ENCODE measurements at places on chromosomes 16 and 17.
A peak's percentile ranks its signal among the peaks of the same experiment; 100 is the strongest.

GRCh38 chr16:48295488-48296281 is 48.3 kb upstream of the ABCC11 start:
- DNase-seq, result no peak

DNA sequence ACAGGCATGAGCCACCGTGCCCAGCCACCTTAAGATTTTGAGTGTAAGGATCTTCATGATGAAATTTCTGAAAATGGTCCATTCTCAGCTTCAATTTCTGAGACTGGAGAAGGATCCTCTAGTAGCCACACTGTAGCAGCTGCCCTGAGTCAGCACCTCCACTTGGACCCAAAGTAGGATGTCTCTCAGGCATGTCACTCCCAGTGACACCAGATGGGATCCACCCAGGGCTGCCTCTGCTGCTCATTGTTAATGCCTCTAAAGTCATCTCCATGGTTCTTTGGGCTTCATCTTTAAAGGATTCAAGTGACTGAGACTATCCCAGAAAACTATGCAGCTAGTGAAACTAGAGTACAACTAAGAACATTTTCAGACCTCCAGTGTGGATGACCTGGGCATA is 7.9 kb downstream of the PLD6 start:
- DNase-seq, result no peak

DNA sequence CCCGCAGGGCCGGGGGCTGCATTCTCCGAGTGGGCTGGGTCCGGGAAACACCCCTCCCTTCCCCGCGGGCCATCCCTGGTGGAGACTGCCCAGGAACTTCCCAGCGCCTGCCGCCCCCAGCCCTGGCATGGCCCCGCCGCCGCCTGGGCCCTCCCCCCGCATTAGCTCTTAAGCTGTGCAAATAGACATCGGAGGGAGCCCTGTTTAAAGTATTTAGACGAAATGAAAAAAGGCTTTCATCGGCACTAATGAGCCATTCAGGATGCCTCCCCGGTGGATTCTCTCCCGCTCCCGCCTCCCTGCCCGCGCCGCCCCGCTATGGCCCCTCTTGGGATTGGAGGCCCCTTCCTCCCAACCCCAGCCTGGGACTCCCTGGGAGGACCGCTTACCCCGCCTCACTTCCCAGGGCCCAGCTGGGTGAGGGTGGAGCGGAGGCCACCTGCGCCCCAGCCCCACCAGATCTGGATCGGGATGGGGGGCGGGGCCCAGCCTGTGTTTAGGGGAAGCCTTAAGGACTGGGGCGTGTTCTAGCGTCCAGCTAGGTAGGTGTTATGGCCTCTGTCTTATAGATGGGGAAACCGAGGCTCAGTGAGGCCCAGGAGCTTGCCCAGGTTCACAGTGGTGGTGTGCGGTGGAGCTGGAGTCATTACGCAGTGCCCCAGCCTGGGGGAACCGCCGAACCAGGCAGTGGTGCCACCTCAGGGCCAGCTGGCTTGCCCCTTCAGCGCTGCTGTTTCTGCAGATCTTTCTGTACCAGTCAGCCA is 19.7 kb downstream of the SEZ6 start:
- no peak for DNase-seq

GRCh38 chr17:69223809-69224208 is 4.8 kb downstream of the ABCA10 start:
- DNase-seq, result no peak

DNA sequence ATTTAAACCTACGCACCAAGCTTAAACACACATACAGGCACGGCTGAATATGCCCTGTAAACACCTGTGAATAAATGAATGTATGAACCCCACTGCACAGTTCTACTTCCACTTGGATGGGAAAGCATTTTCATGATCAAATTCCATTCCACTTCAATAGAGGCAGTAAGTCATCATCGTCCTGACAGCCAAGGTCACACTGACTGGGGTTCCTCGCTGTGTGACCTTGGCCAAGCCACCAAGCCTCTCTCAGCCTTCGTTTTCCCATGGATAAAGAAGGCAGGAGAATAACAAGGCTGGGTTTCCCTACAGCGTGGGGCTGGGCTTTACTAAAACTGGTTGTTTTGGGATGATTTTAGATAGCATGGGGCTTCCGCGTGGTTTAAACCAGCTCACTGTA is 82.8 kb downstream of the TBC1D16 start:
- no peak for DNase-seq

- no peak for DNase-seq
Observed at GRCh38 chr17:79949656-79950209, 85.9 kb downstream of the TBC1D16 start.

GRCh38 chr17:3890082-3890877 is 2.6 kb downstream of the CAMKK1 start:
- DNase-seq, result peak; percentile 53

DNA sequence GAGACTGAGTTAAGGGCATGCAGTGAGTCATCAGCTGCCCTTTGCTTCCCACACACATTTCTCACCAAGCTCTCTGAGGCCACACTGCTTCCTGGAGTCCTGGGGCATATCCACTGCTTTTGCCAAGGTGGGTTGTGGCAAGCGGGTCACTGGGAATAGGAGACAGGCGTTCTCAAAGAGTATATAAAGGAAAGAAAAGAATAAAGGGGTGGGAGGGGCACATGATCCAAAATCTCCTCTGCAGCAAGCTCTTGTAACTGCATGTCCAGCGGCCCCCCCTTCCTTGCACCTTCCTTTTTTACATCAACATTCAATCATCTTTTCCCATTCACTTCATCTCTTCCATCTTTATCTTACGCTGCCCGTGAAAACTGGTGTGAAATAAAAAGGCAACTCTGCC is 259.1 kb upstream of the RPL38 start:
- no peak for DNase-seq

DNA sequence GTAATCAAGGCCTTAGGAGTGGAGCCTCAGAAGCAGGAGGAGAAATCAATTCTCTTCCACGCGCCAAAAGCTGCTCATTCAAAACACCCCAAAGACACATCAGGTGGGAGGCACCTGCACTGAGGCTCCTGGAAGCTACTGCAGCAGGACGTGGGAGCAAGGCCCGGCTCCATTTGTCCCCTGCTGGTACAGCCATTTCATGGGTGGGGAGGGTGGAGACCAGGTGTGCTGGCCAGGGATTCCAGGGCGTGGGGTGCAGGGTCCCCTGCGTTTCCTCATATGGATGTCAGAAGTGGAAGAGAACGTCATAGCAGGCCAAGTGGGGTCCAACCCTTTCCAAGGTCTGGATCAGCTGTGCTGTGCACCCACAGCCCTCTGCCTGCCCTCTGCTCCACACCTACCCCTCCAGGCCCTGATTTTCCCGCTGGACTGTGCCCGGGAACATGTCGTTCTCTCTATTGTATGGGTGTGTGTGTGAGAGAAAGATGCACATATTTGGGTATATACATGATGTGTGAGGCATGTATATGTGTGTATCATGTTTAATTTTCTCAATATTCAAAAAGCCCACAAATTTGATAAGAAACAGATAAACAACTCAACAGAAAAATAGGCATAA is 39.2 kb upstream of the CBX4 start:
- no peak for DNase-seq

DNA sequence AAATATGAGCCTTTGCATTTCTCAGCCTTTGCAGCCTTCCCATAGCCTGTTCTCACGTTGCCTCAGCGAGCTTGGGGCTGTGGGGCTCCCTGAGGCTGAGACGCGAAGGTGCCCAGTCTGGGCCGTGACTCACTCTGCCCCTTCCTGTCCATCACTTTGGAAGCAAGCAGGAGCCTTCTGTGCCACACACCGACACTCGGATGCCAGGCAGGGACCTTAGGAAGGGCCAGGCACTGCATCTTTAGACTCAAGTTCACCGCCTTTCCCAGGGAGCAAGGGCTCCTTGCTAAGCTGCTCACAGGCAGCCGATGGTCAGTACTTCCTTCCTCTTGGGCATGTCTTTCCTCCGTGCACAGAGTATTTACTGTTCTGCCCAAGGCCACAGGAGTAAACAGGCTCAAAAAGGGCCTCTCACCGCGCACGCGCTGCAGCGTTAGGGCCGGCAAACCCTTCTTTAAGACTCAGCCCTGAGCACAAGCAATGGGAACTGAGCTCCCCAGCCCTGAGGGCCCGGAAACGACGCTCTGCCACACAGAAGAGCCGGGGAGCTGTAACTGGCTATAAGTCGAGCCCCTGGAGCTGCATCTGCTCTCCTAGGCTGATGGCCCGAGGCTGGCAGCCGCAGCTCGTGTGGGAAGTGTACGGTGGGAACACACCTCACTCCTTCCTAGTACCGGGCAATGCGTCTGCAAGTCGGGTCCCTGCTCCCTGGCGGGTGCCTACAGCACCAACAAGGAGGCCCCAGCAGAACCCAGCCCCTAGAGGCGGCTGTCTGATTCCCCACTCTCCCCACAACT is 7.2 kb downstream of the TIMM22 start:
- DNase-seq, result no peak

- no peak for DNase-seq
Observed at GRCh38 chr16:1163567-1164055, 10.7 kb downstream of the CACNA1H start.

DNA sequence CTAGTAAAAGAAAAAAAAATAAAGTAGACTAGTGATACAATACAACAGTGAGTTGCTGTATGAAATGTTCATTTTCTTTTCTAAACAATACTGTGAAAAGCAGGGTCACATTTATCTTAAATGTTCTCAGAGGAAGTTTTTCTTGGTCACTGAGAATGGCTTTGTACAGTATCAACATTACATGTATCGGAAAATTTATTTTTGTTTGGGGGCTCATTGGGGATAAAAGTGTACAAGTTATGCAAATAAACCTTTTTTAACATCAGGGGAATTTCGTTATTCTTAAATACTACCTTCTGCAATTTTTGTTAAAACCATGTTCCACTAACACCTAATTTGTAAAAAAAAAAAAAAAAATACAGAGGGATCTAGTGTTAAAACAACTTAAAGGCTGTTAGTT is 8.7 kb upstream of the ZNF594 start:
- DNase-seq, result no peak

GRCh38 chr17:48814504-48814903 is 2.5 kb downstream of the TTLL6 start:
- DNase-seq, result peak; percentile 71

GRCh38 chr16:86294535-86295196 is 215.7 kb upstream of the FOXF1 start:
- DNase-seq, result no peak

DNA sequence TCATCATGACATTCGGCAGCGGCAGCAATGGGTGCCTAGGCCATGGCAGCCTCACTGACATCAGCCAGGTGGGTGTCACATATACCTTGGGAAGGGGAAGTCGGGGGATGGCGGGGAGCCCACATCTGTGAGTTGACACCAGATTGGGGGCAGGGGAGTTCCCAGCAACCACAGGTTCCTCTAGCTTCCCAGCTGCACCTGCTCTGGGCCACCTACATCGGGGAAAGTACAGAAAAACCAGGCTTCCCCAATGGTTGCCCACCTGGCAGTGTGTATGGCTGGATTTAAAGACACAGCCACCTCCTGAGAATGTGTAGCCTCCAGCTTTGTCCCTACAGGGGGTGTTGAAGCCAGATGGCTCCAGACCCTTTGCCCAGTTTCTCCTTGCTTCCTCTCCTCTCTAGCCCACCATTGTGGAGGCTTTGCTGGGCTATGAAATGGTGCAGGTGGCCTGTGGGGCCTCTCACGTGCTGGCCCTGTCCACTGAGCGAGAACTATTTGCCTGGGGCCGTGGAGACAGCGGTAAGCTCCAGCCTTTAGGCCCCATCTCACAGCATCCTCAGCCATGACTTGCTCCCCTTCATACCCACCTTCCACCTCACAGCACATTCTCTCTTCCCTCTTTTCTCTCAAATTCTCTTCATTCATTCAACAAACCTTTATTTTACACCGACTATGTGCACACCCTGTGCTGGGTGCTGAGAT is 5.0 kb upstream of the TRAF4 start:
- peak; percentile 68 for DNase-seq

GRCh38 chr16:75380870-75381269 is 52.4 kb downstream of the CFDP1 start:
- no peak for DNase-seq

DNA sequence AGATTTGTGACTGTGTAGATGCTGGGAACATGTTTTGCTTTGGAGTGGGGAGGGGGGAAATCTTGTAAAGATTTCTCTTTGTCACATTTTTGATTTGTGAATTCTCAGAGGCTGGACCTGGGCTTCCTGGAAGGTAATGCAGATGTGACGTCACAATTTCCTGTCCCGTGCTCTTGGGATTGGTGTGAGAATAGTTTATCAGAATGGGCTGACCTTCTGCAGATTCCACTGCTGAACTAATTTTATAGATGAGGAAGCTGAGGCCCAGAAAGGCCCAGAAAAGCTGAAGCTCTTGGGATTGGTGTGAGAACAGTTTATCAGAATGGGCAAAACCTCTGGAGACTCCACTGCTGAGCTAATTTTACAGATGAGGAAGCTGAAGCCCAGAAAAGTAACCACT is 34.0 kb downstream of the HS3ST3B1 start:
- DNase-seq, result no peak

DNA sequence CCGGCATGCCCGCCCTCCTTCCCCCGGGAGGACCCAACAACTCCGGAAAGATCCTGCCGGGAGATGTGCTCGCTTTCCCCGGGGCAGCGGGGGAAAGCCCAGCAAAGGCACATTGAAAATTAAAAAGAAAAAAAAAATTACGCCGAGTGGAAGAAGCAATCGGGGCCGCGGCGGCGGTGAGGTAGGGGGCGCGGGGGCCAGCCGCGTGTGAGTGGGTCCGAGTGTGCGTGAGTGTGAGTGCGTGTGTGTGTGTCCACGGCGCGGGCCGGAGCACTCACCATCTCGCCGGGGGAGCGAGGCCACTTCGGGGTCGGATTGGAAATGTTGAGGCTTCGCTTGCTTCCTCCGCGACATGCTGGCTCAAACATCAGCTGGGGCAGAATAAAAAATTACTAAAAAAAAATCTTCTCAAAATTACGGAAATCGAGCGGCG is at the start of gene SALL1:
TSS of gene SALL1 (minus strand) at position 383 of the 433 bp plus-strand sequence. CDS start at position 354, 29 bp downstream.
- no peak for DNase-seq

GRCh38 chr17:67575325-67575724 is 142.4 kb upstream of the NOL11 start:
- DNase-seq, result no peak

DNA sequence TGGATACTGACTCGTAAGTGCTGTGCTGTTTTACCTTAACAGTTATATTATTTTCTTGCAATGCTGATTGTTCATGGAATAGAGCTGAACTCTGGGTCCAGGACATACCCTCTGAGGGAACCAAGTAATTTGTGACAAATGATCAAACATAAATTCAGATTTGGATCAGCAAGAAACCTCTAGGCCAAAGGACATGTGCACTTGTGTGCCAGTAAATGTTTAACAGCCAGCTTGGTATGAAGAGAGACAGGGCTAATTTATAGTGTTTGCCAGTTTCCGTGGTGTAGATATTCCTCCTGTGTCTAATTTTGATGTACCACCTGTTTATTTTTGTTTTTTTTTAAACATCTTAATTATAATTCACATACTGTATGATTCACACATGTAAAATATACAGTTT is 30.8 kb upstream of the MRC2 start:
- DNase-seq, result no peak

GRCh38 chr17:81865358-81865732 is 5.0 kb upstream of the P4HB start:
- no peak for DNase-seq

- DNase-seq, result no peak
Observed at GRCh38 chr17:18850679-18851078, 7.3 kb upstream of the PRPSAP2 start.

- DNase-seq, result no peak
Observed at GRCh38 chr17:2705263-2705662, 6.3 kb downstream of the CLUH start.

All from stimulated activated CD8-positive, alpha-beta memory T cell treated with anti-CD3 and anti-CD28 coated beads, Interleukin-4, amount 100 ng/mL, for 48 hours (primary cell).